ENCODE measurements at places on chromosomes 1 and 21.
A peak's percentile ranks its signal among the peaks of the same experiment; 100 is the strongest.

GRCh38 chr21:25813917-25814316, 79.1 kb downstream of the GABPA start:
- H3K4me1 ChIP-seq, result no peaks in the 10 kb centered on the region
- no peak for DNase-seq
- H3K4me3 ChIP-seq, result no peak overlapping the region
- no peak overlapping the region for H3K27ac ChIP-seq

DNA sequence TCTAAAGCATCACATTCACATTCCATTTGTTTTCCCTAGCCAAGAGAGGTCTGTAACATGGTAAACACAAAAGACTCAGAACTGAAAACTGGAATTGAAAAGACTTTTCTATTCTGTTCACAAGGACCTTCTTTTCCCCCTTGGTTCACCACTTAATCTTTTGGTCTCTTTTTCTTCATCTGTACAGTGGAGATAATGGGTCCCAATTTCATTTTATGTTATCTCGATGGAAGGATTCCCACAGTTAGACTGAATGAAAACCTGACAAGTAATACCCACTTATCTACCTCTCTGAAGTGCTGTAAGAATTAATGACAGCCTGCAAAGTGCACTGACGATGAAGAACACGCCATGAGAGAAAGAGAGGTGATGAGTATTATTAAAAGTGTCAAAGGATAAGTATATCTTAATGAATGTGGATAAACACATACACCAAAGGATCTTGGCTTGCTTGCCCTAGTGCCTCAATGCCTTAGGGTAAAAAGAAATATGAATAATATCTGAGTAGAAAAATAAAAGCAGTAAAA, 71.5 kb downstream of the CYYR1 start:
- H3K27me3 ChIP-seq, result peaks cover 6% of the 10 kb centered on the region
- peaks cover 34% of the 10 kb centered on the region for H3K36me3 ChIP-seq
- no peak for DNase-seq
- H3K4me1 ChIP-seq, result peaks cover 8% of the 10 kb centered on the region
- H3K4me3 ChIP-seq, result no peak overlapping the region

DNA sequence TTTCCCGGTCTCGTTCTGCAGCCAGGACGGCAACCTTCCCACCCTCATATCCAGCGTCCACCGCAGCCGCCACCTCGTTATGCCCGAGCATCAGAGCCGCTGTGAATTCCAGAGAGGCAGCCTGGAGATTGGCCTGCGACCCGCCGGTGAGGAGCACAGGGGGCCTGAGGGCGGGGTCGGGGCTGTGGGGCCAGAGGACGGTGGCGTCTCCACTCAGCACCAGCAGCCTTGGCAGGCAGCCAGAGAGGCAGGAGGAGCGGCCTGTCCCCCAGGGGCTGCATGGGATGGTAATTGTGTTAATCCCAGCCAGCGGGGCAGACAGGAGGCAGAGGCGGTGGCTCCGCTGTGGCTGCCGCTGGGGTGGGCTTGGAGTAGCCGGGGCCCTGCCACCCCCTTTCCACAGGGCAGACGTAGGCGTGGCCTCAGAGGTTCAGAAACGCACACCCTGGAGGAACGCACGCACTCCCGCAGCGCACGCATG, 12.1 kb downstream of the SAMD11 start:
- no peaks in the 10 kb centered on the region for H3K36me3 ChIP-seq
- no peak overlapping the region for H3K27ac ChIP-seq
- no peak for DNase-seq
- peaks cover 17% of the 10 kb centered on the region for H3K27me3 ChIP-seq
- H3K4me1 ChIP-seq, result peaks cover 4% of the 10 kb centered on the region

- peaks cover 13% of the 10 kb centered on the region for H3K27me3 ChIP-seq
- no peak for DNase-seq
- peak overlapping the region; percentile 91 for H3K4me3 ChIP-seq
- H3K27ac ChIP-seq, result no peak overlapping the region
- peaks cover 16% of the 10 kb centered on the region for H3K4me1 ChIP-seq
- H3K36me3 ChIP-seq, result peaks cover 19% of the 10 kb centered on the region
Measured at GRCh38 chr1:201468501-201468843, 516 bp downstream of the PHLDA3 start.

- H3K27me3 ChIP-seq, result peaks cover 7% of the 10 kb centered on the region
- peaks cover 15% of the 10 kb centered on the region for H3K4me1 ChIP-seq
- H3K4me3 ChIP-seq, result no peak overlapping the region
- peaks cover 4% of the 10 kb centered on the region for H3K36me3 ChIP-seq
Measured at GRCh38 chr1:223133306-223133823, 9.7 kb downstream of the TLR5 start.

- H3K27me3 ChIP-seq, result peaks cover 7% of the 10 kb centered on the region
- no peak for DNase-seq
- H3K4me1 ChIP-seq, result no peaks in the 10 kb centered on the region
- H3K4me3 ChIP-seq, result no peak overlapping the region
Measured at GRCh38 chr1:6275826-6276782, 15.2 kb upstream of the GPR153 start.

GRCh38 chr1:60875138-60875537, 207.2 kb upstream of the NFIA start:
- no peak overlapping the region for H3K4me3 ChIP-seq
- no peaks in the 10 kb centered on the region for H3K36me3 ChIP-seq
- no peak overlapping the region for H3K27ac ChIP-seq
- no peak for DNase-seq
- H3K27me3 ChIP-seq, result no peaks in the 10 kb centered on the region

DNA sequence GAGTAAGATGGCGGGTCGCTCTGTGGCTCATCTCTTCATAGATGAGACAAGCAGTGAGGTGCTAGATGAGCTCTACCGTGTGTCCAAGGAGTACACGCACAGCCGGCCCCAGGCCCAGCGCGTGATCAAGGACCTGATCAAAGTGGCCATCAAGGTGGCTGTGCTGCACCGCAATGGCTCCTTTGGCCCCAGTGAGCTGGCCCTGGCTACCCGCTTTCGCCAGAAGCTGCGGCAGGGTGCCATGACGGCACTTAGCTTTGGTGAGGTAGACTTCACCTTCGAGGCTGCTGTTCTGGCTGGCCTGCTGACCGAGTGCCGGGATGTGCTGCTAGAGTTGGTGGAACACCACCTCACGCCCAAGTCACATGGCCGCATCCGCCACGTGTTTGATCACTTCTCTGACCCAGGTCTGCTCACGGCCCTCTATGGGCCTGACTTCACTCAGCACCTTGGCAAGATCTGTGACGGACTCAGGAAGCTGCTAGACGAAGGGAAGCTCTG, 2.4 kb downstream of the TNFAIP8L2 start:
- DNase-seq, result no peak

DNA sequence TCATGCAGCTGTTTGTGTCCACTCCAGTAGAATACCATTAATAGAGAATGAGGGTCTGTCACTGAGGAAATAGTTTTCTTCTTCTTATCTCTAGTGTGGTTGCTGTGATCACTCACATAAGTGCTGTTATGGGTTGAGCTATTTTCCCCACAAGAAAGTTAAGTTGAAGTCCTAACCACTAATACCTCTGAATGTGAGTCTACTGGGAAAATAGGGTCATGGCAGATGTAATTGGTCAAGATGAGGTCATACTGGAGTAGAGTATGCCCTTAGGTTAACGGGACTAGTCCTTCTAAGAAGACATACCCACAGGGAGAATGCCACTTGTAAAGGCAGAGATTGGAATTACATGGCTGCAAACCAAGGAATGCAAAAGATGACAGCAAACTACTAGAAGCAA, 70.5 kb upstream of the COL24A1 start:
- no peak overlapping the region for H3K4me3 ChIP-seq
- H3K36me3 ChIP-seq, result no peaks in the 10 kb centered on the region
- H3K4me1 ChIP-seq, result peaks cover 1% of the 10 kb centered on the region

GRCh38 chr1:206703661-206704060, 19.0 kb downstream of the MAPKAPK2 start:
- DNase-seq, result no peak
- no peak overlapping the region for H3K27ac ChIP-seq
- peaks cover 9% of the 10 kb centered on the region for H3K27me3 ChIP-seq
- peaks cover 73% of the 10 kb centered on the region for H3K4me1 ChIP-seq
- no peak overlapping the region for H3K4me3 ChIP-seq

GRCh38 chr1:212034516-212035122, 738 bp downstream of the INTS7 start:
- H3K4me3 ChIP-seq, result peak overlapping the region; percentile 98
- DNase-seq, result no peak
- peaks cover 12% of the 10 kb centered on the region for H3K4me1 ChIP-seq
- H3K36me3 ChIP-seq, result no peaks in the 10 kb centered on the region

DNA sequence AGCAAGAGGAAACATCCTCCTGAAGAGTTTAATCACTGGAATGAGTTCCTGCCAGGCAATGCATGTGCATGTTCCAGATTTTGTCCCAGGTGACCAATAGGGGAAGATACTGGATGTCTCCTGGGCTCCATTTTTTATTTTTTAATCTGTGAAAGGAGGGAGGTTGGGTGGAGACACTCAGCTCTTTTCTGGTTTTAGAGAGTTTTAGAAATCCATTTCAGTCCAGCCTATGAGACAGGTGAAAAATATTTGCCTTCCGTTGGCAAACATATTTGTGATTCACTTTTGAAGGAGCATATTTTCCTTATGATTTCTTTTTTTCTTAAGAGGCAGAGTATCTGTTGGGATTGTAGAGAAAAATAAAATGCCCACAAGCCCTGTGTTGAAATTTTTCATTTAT, 70.7 kb downstream of the ABCA4 start:
- peak overlapping the region; percentile 77 for H3K27ac ChIP-seq
- H3K4me1 ChIP-seq, result peaks cover 77% of the 10 kb centered on the region
- H3K4me3 ChIP-seq, result no peak overlapping the region
- peaks cover 8% of the 10 kb centered on the region for H3K27me3 ChIP-seq

- peaks cover 5% of the 10 kb centered on the region for H3K36me3 ChIP-seq
- no peak overlapping the region for H3K4me3 ChIP-seq
- no peak overlapping the region for H3K27ac ChIP-seq
- H3K27me3 ChIP-seq, result peaks cover 5% of the 10 kb centered on the region
Measured at GRCh38 chr21:23743821-23744220, 1863.5 kb downstream of the MRPL39 start.

- no peak for DNase-seq
- peaks cover 3% of the 10 kb centered on the region for H3K27me3 ChIP-seq
- no peaks in the 10 kb centered on the region for H3K36me3 ChIP-seq
Measured at GRCh38 chr1:192252776-192253175, 64.0 kb upstream of the RGS21 start.

- no peak for DNase-seq
- H3K27me3 ChIP-seq, result no peaks in the 10 kb centered on the region
- no peaks in the 10 kb centered on the region for H3K36me3 ChIP-seq
- no peaks in the 10 kb centered on the region for H3K4me1 ChIP-seq
Measured at GRCh38 chr1:161915051-161915503, 108.6 kb downstream of the OLFML2B start.
